Effector memory CD4-positive, alpha-beta T cell (primary cell): ENCODE measurements at places on chromosomes 5 and 9.

- DNase-seq = no peak
Observed at GRCh38 chr5:18117968-18118367, 483.7 kb downstream of the TAF11L14 start.

DNA sequence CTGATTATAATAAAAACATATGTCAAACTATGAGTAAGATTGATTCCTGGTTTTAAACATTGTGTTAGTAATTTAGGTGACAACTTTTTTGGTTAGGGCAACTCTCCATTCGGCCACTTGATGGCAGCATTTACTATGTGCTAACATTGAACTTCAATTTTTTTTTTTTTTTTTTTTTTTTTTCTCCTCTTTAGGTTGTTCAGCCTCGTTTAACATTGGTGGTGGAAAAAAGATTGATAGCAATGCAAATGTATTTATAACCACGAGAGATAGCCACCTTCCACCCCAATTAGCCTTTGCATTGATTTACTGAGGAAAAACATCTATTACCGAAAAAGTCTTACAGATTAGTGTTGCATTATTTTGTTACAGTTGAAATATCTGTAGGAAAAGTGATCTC is 159.1 kb downstream of the CSNK1G3 start:
- no peak for DNase-seq

GRCh38 chr9:112145886-112146285 is 29.2 kb downstream of the SUSD1 start:
- DNase-seq = no peak

- no peak for DNase-seq
Observed at GRCh38 chr5:11181940-11182339, 420.9 kb upstream of the DAP start.

- peak; percentile 52 for DNase-seq
Observed at GRCh38 chr5:1800472-1801221, 560 bp upstream of the NDUFS6 start.

- no peak for DNase-seq
Observed at GRCh38 chr5:2112173-2113025, 229.7 kb upstream of the IRX4 start.

- no peak for DNase-seq
Observed at GRCh38 chr5:72108202-72109061, 1.2 kb downstream of the MAP1B start.

GRCh38 chr9:135103931-135104639 is 16.6 kb downstream of the OLFM1 start:
- no peak for DNase-seq

DNA sequence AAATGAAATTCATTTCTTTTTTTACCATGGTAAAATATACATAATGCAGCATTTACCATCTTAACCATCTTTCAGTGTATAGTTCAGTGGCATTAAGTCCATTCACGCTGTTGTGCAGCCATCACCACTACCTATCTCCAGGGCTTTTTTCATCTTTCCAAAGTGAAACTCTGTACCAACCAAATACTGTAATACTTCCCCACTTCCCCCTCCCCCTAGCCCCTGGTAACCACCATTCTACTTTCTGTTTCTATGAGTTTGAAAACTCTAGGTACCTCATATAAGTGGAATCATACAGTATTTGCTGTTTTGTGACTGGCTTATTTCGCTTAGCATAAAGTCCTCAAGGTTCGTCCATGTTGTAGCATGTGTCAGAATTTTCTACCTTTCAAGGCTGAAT is 23.4 kb downstream of the SPAAR start:
- no peak for DNase-seq

- DNase-seq = no peak
Observed at GRCh38 chr9:105693435-105694189, 729 bp upstream of the TMEM38B start.

DNA sequence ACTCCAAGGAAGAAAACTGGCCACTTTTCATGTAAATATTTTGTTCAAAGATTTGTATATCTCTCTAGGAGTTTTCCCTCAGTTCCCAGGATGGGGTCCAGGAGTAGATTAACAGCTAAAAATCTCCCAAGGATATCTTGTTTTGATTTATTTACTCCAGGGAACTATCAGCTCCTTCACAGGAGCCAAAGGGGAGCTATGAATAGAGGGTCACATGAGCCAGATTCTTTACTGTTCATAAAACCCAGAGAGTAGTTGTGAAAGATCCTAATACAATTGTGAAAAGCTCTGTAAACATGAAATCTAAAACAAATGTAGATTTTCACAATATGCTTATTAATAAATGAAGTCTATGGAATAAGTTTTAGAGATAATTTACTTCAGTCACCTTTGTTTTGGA is 16.9 kb downstream of the DIMT1 start:
- no peak for DNase-seq

GRCh38 chr9:122453677-122454135 is 24.0 kb downstream of the OR1J1 start:
- no peak for DNase-seq

DNA sequence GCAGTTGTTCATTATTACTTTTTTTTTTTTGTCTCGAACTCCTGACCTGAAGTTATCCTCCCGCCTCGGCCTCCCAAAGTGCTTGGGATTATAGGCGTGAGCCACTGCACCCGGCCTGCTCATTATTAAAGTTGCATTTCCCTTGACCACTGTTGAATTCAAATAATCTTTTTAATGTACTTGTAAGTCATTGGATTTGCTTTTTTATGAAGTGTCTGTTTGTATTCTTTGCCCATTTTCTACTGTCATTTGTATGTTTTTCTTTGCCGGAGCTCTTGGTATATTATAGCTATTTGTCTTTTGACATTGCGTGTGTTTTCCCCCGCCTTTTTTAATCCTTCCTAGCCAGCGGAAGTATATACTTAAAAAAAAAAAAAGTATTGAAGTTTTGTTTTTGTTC is 22.0 kb downstream of the LRRTM2 start:
- DNase-seq = no peak

DNA sequence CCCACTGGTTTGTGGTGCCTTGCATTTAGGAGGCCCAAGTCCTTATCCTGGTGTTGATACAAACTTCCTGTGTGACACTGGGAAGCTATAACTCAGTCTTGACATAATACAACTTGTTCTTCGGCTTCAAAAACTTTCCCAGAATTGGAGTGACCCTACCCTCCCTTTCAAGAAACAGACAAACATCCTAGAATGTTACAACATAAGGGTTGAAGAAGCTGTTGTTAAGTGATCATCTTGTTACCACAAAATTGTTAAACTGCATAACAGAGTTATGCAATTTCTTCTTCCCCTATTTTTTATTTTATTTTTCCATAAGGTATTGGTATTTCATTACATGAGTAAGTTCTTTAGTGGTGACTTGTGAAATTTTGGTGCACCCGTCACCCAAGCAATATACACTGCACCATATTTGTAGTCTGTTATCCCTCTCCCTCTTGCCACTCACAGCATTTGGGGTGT is 21.3 kb downstream of the TLR4 start:
- no peak for DNase-seq

- no peak for DNase-seq
Observed at GRCh38 chr9:16282216-16282615, 588.3 kb downstream of the BNC2 start.

GRCh38 chr5:160619381-160619780 is 197.7 kb downstream of the PTTG1 start:
- DNase-seq = no peak

- DNase-seq = no peak
Observed at GRCh38 chr9:98201102-98201501, 8.7 kb upstream of the CORO2A start.

DNA sequence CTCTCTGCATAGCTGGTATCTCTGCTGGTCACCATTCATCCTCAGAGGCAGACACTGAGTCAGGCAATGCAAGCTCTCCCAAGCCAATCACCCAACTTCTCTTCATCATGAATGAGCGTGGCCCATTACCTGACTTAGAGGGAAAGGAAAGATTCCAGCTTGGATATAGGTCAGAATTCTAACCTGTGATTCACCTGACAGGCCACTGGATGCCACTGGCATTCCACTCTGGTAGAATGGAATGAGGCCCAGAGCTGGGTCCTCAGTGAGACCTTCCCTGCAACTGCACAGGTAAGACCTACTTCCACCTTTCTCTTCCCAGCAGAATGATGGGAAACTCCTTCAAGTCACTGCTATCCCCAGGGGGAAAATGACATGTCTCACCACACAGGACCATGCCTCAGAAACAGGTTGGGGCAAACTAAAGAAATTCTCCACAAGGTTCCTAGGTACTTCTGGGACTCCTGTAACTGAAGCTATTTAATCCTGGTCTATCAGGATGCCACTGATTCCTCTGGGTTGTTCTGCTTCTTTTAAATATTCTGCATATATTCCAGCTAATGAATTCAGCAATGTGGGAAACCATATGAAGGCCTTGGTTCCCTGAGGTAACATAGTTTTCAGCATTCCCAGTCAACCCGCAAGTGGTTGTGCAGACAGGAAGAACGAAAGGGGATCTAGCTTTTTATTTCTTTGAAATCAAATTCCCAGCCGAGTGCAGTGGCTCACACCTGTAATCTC is 62.0 kb downstream of the SUSD1 start:
- no peak for DNase-seq

- no peak for DNase-seq
Observed at GRCh38 chr5:35058374-35058788, 10.6 kb upstream of the AGXT2 start.

DNA sequence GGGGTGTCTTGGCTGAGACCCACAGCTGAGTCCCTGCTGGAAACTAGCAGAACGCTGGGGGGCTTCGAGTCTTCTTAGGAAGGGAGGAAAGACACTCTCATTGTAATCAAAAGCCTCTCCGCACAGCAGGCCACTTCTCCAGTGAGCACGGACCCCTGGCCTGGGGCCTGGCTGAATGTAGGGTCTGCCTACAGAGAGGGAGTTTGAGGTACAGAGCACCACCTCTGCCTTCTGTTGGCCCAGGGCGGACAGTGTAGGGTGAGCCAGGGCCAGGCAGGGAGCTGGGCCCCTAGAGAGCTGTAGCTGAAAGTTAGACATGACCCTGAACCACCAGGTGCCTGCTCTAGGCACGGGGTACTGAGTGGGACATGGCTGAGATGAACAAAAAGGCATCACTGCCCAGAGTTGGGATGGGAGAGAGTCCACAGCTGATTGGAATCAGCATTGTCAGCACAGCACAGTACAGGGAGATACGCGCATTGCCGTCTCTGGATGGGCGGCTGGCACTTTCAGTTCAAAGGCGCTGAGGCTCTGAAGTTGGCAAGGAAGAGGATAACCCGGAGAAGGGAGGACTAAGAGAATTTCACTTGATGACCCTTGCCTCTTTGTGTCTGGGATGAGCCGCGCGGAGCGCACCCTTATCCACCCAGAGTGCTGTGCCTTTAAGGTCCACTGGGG is 363 bp upstream of the SLC25A48 start:
- DNase-seq = no peak

DNA sequence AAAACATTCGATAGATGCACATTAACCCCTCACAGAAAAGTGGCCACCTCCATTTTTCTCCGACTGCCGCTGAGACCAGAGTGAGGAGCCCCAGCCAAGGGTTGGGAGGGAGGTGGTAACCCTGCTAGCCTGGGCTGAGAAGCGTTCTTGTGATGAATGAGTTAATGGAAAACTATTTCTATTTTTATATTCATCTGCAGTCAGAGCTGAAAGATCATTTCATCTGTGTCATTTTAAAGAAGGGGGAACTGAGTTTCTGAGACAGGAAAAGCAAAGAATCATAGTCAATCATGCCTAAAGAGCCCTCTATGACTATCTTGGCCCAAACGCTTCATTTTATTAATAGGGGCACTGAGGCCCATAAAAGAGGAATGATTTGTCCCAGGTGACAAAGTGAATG is 229.5 kb downstream of the PAPPA start:
- no peak for DNase-seq

DNA sequence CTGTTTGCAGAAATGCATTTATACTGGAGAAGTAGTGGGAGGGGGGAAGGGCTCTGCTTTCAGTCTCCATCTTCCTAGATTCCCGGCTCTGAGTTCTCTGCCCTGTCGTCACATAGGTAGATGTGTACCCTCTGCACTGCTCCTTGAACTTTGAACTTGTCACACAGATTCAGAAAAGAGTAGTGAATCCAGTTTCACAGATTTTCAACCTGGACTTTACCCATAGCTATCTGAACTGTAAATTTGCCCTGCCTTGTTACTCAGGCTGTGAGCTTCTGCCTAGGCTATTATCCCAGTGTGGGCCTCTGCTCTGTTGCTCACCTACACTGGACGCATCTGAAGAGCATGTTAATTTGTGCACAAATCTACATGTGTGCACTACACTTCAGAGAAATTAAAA is 12.8 kb upstream of the C9orf152 start:
- no peak for DNase-seq

GRCh38 chr9:108743901-108744371 is 111.8 kb downstream of the ACTL7B start:
- no peak for DNase-seq

- no peak for DNase-seq
Observed at GRCh38 chr5:35214051-35214450, 16.2 kb downstream of the PRLR start.

DNA sequence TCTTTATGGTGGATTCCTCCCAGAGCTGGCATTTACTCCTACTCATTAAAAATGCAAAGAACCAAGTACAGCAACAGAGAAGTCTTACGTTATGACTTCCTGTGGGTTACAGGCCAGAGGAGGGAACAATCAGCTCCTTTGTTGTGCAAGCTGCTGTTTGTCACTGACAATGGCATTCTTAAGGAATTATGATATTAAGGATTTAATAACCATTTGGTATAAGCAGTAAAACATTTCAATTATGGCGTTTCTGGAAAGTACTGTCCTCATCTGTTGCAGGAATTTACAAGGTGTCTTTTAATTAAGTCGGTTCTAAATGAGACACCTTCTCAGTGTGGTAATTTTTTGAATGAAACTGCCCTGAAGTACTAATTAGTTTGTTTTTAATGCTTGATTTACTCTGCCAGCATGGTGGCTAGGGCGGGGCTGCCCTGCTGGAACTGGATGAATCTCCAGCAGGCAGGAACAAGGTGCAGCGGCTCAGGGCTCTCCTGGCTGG is 49.1 kb upstream of the VDAC1 start:
- DNase-seq = no peak

DNA sequence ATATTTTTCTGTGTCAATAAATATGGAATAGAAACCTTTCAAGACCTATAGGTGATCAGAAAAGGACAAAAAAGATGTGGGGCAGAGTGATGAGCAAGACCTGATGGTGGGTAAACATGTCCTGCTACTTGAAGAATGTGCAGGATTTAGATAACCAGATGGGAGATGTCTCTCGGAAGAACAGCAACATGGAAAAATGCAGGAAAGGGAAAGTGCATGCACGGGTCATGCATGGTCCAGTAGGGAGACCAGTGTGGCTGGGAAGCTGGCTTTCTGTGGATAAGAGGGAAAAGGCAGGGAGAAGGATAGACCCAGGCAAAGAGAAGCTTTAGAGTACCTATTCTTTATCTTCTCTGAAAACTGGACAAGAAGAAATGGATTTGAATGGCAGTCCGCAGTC is 7.1 kb upstream of the CAST start:
- no peak for DNase-seq

GRCh38 chr9:131214876-131215275 is 61.4 kb downstream of the FAM78A start:
- no peak for DNase-seq

GRCh38 chr9:37061768-37062167 is 27.7 kb upstream of the PAX5 start:
- DNase-seq = no peak

GRCh38 chr5:36305571-36306326 is 4.0 kb upstream of the RANBP3L start:
- no peak for DNase-seq

GRCh38 chr5:123125962-123126732 is 37.1 kb downstream of the PRDM6 start:
- no peak for DNase-seq
